Cardiac septum (tissue), 1 donor: ENCODE measurements at places on chromosomes 5 and 9.

GRCh38 chr5:116442095-116442534 is 132.5 kb downstream of the SEMA6A start:
- no peak for DNase-seq

- DNase-seq = no peak
These were observed 96.3 kb downstream of the ERCC6L2 start for GRCh38 chr9:95971815-95972214.

DNA sequence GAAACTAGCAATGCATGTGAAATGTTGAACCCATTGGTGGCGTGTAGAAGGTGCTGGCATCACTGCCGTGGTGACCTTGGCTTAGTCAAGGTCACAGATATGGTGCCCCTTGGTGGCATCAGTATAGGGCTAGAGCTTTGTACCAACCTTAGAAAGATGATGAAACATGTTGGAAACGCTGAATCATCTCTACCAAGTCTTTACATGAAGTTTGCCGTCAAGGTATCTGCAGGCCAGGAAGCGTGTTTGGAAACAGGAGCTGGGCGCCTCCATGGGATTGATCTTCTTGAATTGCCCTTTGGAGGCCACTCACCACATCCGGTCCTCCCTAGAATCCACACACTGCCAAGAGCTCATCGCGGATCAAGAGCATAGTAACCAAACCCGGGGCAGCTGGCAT is 16.9 kb upstream of the BOD1 start:
- no peak for DNase-seq

DNA sequence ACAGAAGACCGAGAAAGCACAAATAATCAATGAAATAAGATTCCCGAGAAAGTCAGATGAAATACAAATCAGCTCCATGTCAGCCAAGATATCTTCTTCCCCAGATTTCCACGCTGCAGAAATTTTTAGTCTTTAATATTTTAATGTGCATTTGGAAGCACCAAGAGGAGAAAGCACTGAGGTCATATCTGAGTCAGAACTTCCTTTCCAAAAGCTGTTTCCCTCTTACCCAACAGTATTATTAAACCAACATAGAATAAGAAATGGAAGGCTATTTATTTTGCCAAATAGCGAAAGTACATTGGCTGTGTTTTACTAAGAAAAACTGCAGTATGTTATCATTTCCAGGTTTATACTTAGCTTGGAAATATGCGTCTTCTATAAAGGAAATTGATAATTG is 772.1 kb upstream of the CDH9 start:
- DNase-seq = no peak

DNA sequence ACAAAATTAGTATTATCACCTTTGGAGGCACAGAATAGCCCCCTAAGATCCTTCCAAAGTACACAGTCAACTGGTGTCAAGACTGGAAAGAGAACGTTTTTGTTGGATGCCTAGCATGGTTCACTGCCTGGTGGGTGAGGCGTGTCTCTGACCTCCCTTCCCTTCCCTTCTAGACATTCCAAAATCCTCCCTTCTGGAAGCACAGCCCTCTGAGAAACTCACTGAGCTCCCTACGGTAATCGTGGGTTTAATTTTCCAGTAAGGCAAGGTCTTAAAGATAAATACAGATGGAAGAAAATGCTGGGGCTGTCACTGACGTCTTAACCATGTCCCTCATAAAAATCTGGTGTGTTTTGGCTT is 138.8 kb downstream of the LIFR start:
- DNase-seq = no peak

DNA sequence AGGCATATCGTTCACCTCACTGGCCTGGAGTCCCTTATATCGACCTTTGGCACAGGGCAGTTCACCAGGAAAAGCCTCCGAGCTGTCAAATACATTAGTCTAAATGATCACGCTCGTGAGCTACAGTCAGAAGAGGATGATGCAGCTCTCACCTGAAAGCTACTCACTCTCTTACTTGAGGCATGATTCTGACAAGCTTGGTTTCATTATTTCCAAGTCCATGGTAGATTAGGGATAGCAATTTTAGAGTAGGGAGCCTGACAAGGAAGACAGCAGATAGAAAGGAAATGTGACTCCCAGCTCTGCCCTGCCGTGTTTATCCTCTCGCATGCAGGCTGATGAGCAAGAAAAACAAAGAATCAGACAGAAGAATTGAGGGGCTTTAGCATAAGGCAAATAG is 98.0 kb upstream of the MAP1B start:
- DNase-seq = no peak

DNA sequence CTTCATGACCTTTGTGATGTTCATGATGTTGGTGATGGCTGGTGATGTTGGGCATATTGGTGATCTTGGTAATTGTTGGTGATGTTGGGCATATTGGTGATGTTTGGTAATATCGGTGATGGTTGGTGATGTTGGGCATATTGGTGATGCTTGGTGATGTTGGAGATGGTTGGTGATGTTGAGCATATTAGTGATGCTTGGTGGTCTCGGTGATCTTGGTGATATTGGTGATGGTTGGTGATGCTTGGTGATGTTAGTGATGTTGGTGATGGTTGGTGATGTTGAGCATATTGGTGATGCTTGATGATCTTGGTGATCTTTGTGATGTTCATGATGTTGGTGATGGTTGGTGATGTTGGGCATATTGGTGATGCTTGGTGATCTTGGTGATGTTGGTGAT is 73.8 kb downstream of the IRX2 start:
- DNase-seq = no peak

- DNase-seq = no peak
These were observed 47.2 kb downstream of the AOPEP start for GRCh38 chr9:94773655-94774054.

DNA sequence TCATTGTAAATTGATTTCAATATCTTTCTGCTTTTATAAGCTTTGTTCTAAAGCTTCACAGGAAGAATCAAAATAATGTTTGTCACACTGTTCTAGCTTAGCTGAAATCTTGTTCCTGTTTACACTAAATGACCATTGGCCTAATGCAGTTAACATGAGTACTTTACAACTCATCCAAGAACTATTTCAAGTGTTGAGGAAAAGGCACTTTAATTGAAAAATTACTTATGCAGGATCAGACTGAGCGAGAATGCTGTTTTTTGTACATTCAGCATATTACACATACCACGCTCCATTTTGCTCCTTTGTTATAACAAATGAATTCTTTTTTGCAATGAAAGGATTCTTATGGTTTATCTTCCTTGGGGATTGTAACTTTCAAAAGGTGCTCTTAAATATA is 22.4 kb upstream of the SMIM15 start:
- DNase-seq = no peak
